AG09309 (cell line): ENCODE measurements at places on chromosomes 3 and 15.

- peak; percentile 32 for DNase-seq
Observed at GRCh38 chr15:70976851-70977250, 84.2 kb downstream of the LRRC49 start.

GRCh38 chr3:128432971-128433836 lies 33.5 kb downstream of the DNAJB8 start:
- DNase-seq: no peak

DNA sequence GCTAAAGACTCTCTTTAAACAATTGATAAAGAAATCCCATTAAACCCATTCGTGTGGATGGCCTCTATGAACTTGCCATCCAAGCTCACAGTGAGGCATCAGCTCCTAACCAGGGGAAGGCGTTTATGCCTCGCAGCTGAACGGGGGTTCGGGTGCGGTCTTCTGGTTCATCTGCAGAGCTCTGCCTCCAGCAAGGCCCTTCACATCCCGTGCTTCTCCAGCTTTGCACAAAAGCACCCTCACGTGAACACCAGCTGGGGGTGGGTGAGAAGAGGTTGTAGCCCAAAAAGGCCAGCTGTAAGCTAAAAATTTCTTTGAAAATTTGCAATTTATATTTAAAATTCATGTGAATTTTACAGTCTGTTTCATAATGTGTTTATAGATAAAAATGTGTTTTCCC lies 39.5 kb upstream of the ZNF148 start:
- no peak for DNase-seq

GRCh38 chr15:48796930-48797329 lies 13.9 kb downstream of the CEP152 start:
- DNase-seq: no peak

GRCh38 chr15:57731530-57732103 lies 25.1 kb downstream of the POLR2M start:
- no peak for DNase-seq

GRCh38 chr3:194137506-194138474 lies 1.8 kb downstream of the HES1 start:
- DNase-seq: no peak

DNA sequence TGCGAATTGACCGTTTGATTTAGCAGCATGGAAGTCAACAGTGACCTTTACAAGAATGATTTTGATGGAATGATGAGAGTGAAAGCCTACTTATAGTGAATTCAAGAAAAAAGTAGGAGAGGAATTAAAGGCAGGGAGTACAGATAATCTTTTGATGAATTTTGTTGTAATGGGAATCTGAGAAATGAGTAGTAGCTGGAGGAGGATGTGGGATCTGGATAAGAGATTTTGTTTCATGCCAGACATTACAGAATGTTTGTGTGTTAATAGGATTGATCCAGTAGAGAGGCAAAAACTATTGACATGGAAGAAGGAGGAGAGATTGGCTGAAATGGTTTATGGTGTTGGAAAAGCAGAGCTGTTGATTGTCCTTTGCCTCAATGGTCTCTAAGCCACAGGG lies 17.4 kb upstream of the ZNF609 start:
- DNase-seq: no peak

- DNase-seq: no peak
Observed at GRCh38 chr3:78871048-78871447, 896.8 kb downstream of the ROBO1 start.

DNA sequence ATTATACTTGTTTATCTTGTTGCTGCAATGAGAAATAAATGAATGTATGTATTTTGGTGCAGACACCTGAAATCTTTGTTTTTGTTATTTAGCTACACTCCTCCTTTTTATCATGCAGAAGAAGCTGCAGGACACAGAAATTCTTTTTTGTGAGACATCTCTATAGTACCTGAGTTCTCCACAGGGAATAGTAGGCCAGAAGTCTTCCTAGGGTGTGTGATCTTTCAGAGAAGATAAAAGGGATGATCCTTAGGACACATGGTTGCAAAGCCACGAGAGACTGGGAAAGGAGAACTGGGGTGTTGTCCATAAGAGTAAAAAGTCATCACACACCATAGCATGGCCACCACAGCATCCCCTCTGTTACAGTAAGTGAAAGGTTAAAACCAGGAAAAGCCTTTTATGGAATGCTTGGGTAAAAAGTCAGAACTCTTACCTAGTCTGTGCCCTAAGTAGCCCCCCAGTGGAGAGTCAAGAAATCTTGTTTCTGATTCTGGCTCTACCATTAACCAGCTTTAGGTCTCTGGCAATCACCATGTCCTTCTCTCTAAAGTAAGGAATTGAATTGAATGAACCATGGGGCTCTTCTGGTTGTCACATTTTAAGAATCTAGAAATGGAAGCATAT lies 31.9 kb upstream of the ADGRG7 start:
- no peak for DNase-seq

DNA sequence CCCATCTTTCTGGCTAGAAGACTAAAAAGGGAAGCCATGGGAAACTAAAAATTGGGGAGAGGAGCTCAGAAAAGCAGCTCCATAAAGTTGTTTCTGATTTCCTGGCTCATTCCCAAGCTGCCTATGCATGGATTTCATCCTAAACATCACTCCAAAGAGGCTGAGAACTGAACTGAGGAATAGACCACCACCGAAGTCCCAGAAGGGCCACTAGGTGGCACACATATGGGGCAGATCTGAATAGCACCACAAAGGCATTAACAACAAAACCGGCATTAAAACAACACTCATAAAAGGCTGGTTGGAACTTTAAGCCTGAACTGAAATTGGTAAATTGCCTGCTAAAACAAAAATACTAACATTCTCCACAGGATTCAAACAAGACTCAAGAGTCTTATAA lies 106.3 kb downstream of the PLD1 start:
- DNase-seq: peak; percentile 7

DNA sequence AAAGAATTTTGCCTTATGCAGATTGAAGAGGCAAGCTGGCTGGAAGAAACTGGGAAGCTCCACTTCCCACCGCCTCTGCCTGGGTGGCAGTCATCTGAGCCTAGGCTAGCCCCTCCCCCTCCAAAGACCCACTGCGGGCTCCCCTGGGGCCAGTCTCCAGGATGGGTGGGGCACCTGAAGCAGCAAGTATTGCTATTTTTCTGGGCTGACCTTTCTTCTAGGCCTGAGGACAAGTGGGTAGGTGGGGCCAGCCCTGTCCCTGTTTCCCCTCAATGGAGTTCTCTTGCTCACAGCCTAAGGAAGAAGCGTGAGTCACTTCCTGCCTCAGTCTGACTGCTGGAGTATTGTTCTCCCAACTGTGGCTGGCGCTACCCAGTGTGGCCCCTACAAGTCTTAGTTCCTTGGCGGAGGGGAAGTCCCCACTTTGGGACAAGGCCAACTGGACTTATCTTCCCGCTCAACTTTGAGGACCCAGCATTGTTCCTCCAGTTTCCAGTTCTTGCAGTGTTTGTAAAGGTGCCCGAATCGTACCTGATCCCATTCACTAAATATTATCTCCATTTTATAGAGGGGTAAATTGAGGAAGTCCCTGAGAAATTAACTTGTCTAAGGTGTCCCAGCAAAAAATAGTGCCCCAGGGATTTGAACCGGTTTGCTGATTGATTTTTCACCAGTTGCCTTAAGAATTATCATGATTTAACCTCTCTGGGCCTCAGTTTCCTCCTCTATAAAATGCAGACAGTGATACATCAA lies 1.4 kb downstream of the FURIN start:
- DNase-seq: no peak
